ENCODE measurements at places on chromosomes 5 and 9. TPM values are rescaled to one million over a fixed set of nuclear protein-coding genes. Genes with fewer than 3 reads are reported as not detected.
A peak's percentile ranks its signal among the peaks of the same experiment; 100 is the strongest.

GRCh38 chr5:132368186-132368585 is 1.3 kb upstream of the SLC22A5 start:
- DNase-seq, result no peak

- peak; percentile 59 for DNase-seq
Observed at GRCh38 chr5:76715736-76716455, at the start of gene F2R. Gene F2R (plus strand): TSS chr5:76716126. CDS start chr5:76716308, 182 bp downstream.

GRCh38 chr5:106963630-106964029 is 707.1 kb downstream of the EFNA5 start:
- no peak for DNase-seq

GRCh38 chr5:135978212-135978631 is 23.4 kb upstream of the LECT2 start:
- no peak for DNase-seq

DNA sequence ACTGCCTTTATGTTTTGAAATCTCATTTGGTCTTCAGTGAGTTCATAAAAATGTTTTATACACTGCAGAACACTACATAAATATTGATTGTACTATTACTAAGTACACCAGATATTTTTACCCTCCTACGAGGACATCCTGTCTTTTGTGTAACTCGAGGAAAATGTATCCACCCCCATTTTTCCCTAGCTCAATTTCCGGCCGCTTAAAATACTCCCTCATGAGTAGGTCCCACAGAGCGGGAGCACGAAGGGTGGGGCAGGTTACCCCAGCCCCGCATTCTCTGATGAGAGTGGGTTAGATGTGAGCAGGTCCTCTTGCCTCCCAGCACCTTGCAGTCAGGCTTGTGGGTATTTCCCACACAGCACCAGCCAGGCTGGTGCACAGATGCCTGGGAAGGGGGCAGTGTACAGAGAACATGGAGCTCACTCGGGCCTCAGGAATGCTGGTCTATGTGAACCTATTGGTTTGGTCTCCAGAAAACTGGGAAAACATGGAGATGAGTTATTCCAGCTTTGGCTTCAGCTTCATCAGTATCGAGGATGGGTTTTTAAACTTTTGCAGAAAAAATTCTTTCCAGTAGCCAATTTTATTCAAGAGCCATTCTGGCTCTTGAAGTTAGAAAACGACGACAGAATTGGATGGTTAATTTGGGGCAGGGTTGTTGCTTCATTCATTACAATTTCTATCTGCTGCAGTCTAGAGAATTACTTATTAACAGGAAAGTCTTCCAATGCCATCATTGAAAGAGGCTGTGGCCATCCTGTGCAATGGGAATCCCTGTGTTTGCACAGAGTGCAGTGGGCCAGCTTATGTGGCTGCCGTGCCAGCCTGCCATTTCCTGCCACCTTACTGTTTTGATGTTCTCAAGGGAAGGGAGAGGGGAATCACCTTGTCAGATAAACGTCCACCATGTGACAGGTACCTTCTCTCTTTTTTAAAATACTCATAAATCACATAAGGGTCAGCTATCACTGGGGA is 73.2 kb downstream of the WDR41 start:
- DNase-seq, result no peak

- DNase-seq, result no peak
Observed at GRCh38 chr5:76521240-76521758, 101.9 kb downstream of the F2RL2 start.

DNA sequence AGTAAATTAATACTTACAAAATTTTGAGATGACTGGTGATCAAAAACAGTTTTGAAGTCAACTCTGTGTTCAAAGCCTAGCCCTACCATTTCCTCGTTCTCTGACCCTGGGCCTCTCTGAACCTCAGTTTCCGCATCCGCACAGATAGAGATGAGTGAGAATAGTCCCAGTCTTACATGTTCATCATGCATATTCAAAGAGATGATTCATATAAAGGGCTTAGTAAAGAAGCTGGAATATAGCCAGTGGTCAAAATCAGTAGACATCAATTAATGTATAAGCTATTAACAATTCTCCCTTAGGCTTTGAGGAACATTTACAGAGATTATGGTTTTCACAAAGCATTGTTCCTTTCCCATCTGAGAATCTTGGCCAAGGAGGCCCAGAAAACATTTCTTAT is 250.6 kb downstream of the SPOCK1 start:
- no peak for DNase-seq

DNA sequence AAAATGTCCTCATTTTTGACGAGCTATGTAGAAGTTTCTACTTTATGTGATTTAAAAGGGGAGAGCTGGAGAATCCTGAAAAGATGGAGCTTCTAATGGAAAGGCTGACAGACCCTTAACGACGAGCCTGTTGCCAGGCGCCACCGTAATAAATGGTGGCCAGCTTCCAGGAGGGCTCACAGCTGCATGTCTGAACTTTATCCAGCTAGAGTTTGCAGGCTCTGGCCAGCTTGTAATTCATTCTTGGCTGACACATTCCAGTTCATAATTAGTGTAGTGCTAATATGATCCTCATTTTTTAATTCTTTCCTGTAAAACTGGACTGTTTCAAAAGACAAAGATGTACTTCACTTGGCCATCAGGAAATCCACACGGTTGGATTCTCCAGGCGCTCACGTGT is 246.7 kb downstream of the GAS1 start:
- DNase-seq, result peak; percentile 69

GRCh38 chr9:93376411-93376810 is 75.1 kb upstream of the FAM120A start:
- no peak for DNase-seq

DNA sequence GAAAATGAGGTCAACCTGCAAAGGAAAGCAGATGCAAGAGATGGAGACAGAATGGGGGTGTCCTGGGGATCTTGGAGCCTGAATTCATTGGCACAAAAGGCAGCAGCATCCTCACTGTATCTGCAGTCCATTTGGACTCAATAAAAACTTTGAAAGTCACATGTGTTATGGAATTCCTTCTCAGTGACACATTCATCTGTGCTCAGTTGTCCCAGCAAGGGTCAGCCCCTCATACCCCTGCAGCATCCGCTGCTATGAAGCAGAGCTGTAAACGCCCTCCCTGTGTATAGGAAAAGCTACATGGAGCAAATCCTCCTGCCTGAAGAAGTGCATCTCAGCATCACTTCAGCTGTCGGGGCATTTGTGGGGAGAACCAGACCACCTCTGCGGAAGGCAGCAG is 14.5 kb upstream of the RARS1 start:
- no peak for DNase-seq

DNA sequence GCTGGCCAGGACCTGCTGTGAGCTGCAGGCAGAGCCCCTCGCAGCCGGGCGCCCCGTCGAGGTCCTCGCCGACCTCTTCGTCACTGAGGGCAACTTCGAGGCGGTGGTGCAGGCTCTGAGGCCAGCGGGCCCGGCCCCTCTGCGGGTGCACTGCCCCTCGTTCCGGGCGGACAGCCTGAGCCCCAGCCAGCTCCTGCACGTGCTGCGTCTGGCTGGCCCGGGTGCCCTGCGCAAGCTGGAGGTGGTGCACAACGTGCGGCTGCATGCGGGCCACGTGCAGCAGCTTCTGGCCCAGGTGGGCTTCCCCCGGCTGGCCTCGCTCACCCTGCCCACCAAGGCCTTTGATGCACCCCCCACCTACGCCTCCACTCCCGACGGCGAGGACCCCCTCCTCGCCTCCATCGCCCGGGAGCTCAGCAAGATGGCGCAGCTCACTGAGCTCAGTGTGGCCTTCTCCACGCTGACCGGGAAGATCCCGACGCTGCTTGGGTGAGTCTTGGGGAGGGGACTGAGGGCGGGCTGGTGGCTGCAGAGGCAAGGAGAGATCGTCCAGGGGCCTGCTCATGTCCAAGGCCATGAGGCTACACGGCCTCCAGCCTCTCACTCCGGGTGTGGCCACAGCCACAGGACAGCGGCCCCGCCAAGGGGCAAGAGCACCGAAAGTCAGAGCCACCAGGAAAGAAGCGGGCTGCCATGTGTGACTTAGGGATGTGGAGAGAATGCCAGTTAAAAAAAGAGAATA is 825 bp downstream of the LRRC14B start:
- DNase-seq, result no peak

DNA sequence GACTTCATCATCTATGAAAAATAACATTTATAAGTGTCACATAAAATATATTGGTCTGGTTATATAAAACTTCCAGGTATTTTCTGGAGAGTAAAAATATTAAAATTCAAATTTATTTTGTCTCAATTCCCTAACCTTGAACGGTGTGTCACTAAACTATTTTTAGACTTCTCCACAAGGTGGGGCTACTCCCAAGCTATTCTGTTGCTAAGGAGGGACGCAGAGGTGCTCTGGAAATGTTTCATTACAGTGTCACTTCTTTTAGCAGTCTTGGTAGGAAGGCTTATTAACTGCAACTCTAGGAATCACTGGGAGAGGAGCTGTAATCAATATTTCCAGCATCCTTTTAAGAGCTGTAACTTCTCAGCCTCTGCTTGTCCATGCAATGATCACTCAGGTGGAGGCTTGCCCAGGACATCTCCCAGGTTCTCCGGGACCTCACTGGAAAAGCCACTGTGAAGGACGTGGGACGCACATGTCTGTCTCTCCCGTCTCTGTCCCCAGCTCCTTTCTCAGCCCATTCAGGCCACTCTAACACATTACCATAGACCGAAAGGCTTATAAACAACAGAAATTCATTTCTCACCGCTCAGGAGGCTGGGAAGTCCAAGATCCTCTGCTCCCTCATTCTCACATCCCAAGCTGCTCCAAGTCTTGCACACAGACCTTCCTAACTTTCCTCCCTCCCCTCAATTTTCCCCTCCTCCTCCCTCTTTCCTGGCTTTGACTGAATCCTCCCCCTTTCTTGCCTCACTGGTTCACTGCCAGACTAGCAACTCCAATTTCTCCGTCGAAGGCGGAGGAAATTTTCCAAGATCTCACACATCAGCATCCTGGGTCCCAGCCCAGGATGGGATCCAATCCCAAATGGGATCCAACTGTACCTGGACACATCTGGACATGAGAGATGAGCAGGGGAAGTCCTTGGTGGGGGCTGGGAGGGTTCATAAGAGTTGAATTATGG is 32.7 kb upstream of the DNAH5 start:
- no peak for DNase-seq

GRCh38 chr5:82754759-82755158 is 322.4 kb downstream of the TMEM167A start:
- no peak for DNase-seq

GRCh38 chr5:149664083-149664482 is 66.0 kb upstream of the PPARGC1B start:
- no peak for DNase-seq

SURF4 gene
- total RNA-seq, result 65.6 TPM

SVEP1 gene
- 14.8 TPM for total RNA-seq

CCNI2 gene
- total RNA-seq, result not detected

ELAVL2 gene
- total RNA-seq, result 0.32 TPM

STPG3 gene
- total RNA-seq, result not detected

FABP6 gene
- total RNA-seq, result not detected

PCDHA13 gene
- total RNA-seq, result not detected

FSTL4 gene
- total RNA-seq, result 0.27 TPM
